ENCODE measurements at places on chromosomes 16 and 17.

DNA sequence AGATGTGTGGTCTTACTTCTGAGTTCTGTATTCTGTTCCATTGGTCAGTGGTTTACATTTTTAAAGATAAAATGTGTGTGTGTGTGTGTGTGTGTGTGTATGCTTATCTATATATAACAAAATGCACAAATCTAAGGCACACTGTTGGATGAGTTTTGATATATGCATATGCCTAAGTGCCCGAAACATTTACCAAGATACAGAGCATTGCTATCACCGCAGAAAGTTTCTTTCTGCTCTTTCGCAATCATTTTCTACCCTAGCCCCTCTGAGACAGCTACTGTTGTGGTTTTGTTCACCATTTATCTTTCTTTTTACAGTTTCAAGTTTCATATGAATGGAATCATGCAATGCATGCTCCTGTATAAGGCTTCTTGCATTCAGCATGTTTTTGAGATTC is 97.0 kb downstream of the MRTFB start:
- DNase-seq: no peak

DNA sequence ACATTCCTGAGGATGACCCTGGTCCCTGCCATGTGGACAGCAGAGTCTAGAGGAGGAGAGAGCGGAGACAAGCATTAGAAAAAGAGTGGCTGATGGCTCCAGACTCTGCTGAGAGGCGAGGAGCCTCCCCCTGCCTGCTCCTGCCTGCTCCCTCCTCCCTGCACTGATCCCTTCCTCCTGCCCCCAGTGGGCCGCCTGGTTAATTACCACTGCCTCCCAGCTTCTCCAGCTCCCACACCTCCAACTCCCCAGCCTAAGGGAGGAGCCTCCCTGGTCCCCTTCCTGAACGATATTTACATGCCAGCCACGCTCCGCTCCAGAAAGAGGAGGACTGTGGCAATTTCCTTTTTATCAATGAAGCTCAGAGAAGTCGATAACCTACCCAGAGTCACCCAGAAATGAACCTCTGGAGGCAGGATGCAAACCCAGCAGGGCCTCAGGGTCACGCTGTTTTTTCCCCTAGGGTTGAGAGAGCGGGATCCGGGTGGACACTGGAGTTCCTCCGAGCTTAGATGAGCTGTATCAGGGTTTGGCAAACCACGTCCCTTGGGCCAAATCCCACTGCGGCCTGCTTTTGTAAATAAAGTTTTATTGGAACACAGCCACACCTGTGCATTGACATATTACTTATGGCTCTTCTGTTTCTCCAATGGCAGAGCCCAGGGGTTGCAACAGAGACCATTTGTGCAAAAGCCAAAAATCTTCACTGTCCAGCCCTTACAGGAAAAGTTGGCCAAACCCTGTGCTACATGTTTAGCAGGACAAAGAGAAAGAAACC is 27.1 kb upstream of the JPH3 start:
- DNase-seq: no peak

GRCh38 chr17:65058146-65058545 is 1.6 kb upstream of the GNA13 start:
- DNase-seq: no peak

- DNase-seq: no peak
These were observed 66.8 kb upstream of the NFAT5 start for GRCh38 chr16:69498926-69499325.

- DNase-seq: no peak
These were observed 6.5 kb upstream of the COL1A1 start for GRCh38 chr17:50207792-50208567.
